ENCODE measurements at places on chromosomes 4 and X.

GRCh38 chr4:156553659-156554058, 417.9 kb downstream of the PDGFC start:
- no peak for DNase-seq

DNA sequence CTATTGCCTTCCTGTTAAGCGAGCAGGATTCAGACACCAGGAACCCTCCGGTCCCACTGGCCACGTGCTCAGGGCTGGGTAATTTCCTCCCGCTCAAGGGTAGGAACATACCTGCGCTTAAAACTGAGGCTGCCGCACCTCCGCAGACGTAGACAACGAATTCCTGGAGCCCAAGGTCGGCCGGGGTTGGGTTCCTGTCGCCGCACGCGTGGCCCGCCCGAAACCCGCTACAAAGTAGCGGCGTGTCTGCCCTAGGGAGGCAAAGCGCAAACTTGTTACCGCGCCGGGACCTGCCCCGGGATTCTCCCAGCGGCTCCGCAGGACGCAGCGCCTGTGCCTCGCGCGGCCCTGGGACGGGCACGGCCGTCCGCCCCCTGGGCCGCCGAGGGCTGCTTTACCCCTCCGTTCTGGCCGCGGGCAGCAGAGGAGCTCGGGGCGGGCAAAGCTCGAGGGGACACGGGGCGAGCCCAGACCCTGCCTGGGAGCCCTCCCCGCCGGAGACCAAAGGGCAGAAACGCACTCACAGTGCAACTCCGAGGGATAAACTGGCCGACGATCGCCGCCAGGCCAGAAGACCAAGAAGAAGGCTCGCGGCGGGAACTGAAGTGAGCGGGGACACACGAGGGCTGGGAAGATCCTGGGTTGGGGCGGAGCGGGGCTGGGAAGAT, at the start of gene ERVMER34-1:
Gene ERVMER34-1, minus strand, starts transcription at position 607 of the 668 bp plus-strand sequence. CDS start 5,905 bp downstream, outside the sequence.
- DNase-seq, result peak; percentile 76

GRCh38 chr4:22733816-22734215, 41.1 kb downstream of the GBA3 start:
- no peak for DNase-seq

DNA sequence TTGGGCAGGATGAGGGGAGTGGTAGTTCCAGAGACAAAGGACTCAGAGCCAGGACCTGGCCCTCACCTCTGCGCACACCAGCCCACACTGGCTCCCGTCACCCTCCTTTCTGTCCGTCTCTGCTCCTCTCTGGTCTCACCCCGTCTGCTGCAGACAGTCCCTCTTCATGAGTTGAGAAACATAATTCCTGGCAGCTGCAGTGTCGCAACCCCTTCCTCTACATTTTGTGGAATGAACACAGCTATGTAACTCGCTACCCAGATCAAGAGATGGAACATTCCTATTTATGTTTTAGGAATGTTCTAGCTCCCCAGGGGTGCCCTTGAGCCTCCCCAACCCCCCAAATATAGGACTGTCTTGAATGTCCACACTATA, 59.3 kb downstream of the SHROOM2 start:
- DNase-seq, result no peak

DNA sequence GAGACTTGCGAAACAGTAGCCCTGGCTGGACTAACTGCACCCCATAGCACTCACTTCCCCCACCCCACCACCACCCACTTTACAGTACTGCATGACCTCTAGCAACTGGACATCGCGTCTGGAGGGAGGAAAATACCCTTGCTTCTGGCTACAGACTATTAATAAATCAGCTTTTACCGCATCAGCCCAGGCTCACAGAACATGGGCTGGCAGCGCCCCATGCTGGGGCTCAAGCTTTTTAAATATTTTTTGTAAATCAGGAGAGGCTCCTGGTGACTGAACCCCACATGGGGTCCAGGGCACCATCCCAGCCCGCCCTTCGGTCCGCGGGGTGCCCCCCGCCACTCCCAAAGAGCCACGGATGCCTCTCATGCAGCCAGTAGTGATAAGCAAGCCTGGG, 2.7 kb downstream of the HS6ST2 start:
- no peak for DNase-seq

DNA sequence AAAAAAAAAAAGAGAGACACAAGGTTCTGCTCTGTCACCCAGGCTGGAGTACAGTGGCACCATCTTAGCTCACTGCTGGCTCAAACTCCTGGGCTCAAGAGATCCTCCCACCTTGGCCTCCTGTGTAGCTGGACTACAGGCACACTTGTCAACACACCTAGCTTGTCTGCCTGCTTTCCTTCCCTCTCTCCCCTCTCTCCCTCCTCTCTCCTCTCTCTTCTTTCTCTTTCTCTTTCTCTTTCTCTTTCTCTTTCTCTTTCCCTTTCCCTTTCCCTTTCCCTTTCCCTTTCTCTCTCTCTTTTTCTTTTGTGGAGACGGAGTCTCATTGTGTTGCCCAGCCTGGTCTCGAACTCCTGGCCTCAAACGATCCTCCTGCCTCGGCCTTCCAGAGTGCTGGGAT, 132.1 kb downstream of the DIPK2B start:
- DNase-seq, result no peak

DNA sequence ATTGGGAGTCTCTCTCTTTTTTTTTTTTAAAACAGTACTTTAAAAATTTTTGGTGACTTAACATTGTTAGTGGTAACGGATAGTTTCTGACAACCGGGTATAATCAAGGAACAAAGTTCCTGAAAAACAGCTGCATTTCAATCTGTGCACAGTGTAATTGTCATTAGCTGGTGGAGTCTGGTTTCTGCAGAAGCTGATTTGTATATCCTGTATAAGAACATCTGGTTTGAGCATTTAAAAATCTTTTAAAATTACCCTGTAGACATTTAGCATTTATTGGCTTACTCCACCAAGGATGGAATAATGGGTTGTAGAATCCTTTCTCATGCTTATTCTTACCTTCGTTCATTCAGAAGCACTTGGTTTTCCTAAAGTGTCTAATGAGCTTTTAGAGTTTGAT, 11.2 kb downstream of the JADE1 start:
- DNase-seq, result no peak

DNA sequence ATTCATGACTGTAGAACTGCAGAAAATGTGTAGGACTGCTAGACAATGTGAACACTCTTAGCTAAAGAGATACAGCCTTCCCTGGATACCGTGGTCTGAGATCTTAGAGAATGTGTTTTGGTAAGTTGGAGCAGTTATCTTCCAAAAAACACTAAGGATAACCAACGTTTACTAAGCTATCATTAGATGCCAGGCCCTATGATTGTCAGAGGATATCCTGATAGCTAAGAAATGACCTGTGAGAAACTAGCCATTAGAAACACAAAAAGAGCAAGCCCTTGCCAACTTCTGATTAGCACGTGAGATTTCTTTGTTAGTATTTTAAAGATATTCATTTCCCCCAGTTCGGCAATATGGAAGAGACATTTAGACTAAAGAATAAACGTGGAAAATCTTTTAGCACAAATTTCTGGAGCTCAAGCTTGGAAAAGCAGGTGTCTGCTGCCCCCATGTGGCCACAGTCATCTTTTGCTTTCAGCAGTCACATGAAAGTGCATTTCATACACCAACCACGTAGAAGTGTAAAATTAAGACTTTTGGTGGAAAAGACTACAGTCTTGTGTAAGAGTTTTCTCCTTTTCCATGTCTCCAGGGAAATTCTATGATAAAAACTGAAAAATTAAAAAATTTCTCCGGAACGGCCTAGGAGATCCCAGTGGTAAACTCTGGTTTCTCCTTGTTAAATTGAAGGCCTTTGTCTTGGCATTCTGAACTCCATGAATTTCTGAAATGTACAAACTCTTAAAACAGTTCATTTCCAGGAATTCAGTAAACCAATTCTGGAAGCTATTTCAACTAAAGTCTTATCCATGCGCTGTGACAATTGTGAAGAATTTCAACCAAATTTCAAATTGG, 136.4 kb downstream of the ZNF674 start:
- DNase-seq, result peak; percentile 63

DNA sequence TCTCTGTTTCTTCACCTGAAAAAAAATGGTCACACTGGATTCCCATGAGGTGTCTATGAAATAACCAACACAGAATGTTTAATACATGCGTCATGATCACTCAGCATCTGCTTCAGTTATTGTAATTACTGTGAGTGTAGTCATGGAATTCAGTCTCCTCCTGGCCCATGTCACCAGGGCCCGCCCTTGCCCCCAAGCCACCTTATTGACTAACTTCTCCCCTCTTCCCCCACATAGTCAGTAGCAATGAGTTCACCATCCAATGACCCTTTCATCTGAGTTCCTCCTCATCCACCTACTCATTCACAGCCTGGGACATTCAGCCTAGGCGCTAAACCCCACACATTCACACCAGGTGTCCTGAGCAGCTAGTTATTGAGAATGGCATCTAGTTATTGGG, 15.6 kb downstream of the PNMA6F start:
- no peak for DNase-seq

DNA sequence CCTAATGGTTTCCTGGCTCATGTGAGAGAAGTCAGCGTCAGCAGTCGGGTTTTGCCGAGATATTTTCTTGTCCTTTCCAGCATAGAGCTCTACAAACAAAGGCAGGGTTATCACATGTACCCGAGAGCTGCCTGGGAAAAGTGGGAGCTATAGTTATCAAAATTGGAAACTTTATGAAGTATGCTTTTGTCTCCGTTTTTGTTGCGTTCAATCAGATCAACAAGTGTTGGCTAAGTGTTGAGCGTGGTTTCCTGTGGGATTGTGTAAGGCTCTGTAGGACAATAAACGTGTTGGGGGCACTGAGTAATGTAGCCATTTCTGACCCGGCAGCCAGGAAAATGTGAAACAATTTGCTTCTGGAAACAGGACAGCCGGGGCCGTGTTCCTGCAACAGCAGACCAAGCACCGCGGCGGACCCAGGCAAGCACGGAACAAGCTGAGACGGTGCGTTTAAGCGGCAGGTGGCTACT, at the start of gene BMX:
Gene BMX, plus strand, starts transcription at position 311 of the 470 bp plus-strand sequence. CDS start 7,547 bp downstream, outside the sequence.
- DNase-seq, result no peak

GRCh38 chr4:188289531-188290125, 150.4 kb downstream of the TRIML1 start:
- DNase-seq, result no peak
